ENCODE measurements at places on chromosomes 11 and 22.

DNA sequence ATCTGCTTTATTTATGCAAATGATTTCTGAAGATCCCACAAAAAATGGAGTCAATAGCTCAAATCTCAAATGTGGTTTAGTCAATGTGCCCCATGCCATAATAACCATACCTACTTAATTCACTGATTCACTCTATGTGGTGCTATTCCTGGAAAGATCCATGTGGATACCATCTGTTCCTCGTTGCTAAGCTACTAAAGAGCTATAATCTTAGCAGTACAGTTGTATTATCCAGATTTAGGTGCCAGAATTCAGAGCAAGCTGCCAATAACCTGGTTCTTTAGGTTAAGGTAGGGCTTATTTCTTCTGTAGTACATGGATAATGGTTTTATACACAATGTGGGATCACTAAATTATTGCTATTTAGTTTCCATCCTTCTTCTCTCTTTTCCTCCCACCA is 974.7 kb upstream of the CCDC90B start:
- no peak for DNase-seq

GRCh38 chr11:22263613-22264012 is 70.7 kb downstream of the ANO5 start:
- DNase-seq, result no peak

- DNase-seq, result no peak
These were observed 1.2 kb downstream of the EPS8L2 start for GRCh38 chr11:706957-707816.

GRCh38 chr11:6604081-6604626 is 580 bp downstream of the ILK start:
- peak; percentile 47 for DNase-seq

- no peak for DNase-seq
These were observed 60.9 kb downstream of the YAP1 start for GRCh38 chr11:102171101-102171500.

DNA sequence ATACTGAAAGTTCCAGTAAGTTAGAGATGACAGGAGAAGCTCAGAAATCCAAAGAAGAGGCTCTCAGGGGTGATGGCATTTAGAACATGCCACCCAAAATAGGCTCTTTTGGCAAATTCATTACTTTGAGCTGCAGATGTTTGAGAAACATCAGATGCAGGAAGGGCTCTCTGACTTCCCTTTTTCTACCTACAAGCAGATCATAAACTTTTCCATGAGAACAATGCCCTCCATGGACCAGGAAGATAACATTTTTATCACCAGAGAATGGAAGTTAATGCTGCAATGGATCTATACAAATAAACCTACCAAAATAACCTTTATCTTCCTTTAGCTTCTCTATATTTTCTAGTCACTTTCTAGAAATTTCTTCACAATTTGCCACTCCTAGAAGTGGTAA is 32.7 kb upstream of the FAR1 start:
- no peak for DNase-seq

DNA sequence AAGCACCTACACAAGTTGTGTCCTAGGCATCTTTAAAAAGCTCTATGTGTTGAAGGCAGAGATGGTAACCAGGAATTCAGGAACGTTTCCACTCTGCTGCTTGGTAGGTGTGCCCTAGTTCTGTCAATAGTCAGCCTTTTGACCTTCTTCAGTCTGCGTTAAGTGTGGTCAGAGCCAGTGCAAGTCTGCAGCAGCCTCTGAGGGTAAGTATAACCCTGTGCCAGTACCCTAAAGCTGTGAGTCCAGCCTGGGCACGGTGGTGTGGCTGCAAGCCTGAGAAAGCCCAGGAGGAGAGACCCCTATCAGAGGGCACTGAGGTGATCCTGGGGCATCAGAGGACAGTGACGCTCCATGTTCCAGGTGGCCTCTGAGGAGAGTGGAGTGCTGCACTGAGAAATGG is 76.8 kb upstream of the ADORA2A start:
- DNase-seq, result no peak

GRCh38 chr11:8111636-8112035 is 30.6 kb downstream of the TUB start:
- no peak for DNase-seq

GRCh38 chr11:56740107-56740506 is 8.4 kb downstream of the OR9G4 start:
- no peak for DNase-seq

Data from T-helper 2 cell treated with Interferon-gamma antibody and Interleukin-4, amounts not matched to agents 5 μg/mL and 100 μg/mL, for 36 hours (primary cell).